ENCODE measurements at places on chromosomes 6 and 20. TPM values are rescaled to one million over a fixed set of nuclear protein-coding genes. Genes with fewer than 3 reads are reported as not detected.

The SDCBP2 gene
- 8.6 TPM for polyA plus RNA-seq

DNA sequence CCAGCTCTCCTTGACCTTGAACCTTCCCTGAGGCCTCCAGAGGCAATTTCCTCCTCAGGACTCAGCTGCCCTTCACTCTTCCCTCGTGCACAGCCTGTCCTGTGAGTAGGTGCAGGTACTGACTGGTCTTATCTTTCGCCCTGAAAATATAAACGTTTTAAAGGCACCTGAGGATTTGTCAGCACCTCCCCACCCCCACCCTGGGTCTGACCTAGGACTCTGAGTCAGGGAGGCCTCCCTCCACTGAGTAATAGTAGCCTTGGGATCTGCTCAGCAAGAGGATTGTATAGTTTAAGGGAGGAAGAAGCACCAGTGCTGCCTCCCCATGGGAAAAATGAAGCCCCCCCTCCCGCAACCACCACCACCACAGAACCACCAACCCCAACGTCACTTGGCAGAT is 54.6 kb downstream of the PPARD start:
- no peaks in the 10 kb centered on the region for H3K36me3 ChIP-seq
- peaks cover 15% of the 10 kb centered on the region for H3K4me1 ChIP-seq
- DNase-seq = no peak
- no peak overlapping the region for H3K27ac ChIP-seq
- H3K4me3 ChIP-seq = no peak overlapping the region
- no peaks in the 10 kb centered on the region for H3K27me3 ChIP-seq

DNA sequence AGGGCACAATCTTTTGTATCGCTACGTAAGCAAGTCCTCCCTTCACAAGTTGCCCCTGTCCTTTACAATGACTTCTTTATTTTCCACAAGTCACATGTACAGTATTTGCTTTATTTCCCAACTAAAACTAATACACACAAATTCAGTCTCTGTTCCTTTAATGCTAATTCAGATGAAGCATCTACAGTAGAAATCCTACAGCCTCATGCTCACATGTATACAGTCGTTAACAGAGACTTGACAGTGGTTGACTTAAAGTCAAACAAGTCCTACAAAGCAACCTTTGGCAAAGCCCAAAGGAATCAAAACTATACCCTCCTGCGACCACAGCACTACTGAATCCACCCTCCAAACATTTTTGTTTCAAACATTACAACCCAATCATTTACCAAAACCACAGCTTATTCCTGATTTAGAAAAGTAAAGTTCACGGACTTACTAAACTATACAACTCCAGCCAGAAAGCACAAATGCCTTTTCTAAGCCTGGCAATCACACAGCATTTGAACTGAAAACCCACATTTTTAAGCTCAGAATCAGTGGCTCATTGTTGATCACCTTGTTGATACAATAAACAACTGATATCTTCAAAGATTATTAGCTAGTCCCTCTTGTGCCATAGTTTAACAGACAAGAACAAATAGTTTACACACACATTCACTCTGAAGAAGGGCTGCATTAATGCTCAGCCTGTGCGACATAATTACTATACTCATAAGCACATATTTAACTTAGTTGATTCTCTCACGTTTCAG is 70.9 kb upstream of the NHSL1 start:
- no peaks in the 10 kb centered on the region for H3K27me3 ChIP-seq
- no peak overlapping the region for H3K27ac ChIP-seq
- no peak overlapping the region for H3K4me3 ChIP-seq
- H3K36me3 ChIP-seq = no peaks in the 10 kb centered on the region

DNA sequence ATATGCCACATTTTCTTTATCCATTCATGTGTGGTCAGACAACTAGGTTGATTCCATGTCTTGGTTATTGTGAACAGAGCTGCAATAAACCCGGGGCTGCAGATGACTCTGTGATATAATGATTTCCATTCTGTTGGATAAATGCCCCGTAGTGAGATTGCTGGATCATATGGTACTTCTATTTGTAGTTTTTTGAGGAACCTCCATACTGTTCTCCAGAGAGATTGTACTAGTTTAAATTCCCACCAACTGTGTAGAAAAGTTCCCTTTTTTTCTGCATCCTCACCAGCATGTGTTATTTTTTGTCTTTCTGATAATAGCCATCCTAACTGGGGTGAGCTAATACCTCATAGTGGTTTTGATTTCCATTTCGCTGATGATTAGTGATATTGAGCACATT is 62.2 kb upstream of the MAP3K4 start:
- no peaks in the 10 kb centered on the region for H3K4me1 ChIP-seq
- H3K4me3 ChIP-seq = no peak overlapping the region
- peaks cover 6% of the 10 kb centered on the region for H3K27me3 ChIP-seq
- no peak for DNase-seq
- no peak overlapping the region for H3K27ac ChIP-seq
- no peaks in the 10 kb centered on the region for H3K36me3 ChIP-seq

DNA sequence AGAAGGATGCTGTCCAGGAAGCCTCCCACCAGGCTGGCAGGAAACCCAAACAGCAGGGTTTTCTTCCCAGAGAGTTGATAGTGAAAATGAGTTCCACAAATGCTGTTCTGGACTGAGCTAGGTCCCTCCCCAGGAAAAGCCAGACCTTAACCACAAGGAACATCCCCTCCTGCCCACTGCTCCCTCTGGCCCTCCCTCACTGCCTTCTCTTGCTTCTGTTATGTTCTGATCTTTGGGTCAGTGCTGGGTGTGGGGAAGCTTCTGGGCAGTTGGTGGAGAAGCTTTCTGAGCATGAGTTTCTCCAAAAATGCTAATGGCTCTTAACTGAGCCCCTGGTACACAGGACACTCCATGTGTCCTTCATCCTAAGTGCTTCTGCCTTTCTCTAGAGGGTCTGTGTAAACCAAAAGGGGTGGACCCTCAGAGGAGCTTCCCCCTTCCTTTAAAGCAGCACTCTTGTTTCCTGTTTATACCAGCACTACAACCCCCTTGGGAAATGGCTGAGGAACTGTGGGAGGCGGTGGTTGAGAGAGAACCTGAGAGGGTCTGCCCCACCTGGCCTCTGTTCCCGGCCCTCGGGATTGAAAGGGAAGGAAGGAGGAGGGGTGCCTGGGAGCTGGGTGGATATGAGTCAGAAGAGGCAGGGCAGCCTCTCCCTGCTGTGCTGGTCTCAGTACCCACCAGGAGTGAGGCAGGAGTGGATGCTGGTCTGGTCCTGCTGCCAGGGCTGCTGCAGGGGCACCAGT is 42.0 kb downstream of the CDS2 start:
- no peak overlapping the region for H3K4me3 ChIP-seq
- peaks cover 31% of the 10 kb centered on the region for H3K4me1 ChIP-seq
- DNase-seq = peak; percentile 60
- peak overlapping the region; percentile 33 for H3K27ac ChIP-seq
- no peaks in the 10 kb centered on the region for H3K27me3 ChIP-seq

DNA sequence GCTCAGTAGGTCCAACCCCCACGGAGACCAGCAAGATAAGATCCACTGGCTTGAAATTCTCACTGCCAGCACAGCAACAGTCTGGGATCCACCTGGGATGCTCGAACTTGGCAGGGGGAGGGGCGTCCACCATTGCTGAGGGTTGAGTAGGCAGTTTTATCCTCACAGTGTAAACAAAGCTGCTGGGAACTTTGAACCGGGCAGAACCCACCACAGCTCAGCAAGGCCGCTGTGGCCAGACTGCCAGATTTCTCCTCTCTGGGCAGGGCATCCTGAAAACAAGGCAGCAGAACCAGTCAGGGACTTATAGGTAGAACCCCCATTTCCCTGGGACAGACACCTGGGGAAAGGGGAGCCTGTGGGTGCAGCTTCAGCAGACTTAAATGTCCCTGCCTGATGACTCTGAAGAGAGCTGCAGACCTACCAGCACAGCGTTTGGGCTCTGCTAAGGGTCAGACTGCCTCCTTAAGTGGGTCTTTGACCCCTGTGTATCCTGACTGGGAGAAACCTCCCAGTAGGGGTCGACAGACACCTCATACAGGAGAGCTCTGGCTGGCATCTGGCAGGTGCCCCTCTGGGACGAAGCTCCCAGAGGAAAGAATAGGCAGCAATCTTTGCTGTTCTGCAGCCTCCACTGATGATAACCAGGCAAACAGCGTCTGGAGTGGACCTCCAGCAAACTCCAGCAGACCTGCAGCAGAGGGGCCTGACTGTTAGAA is 782.4 kb upstream of the EYS start:
- H3K4me3 ChIP-seq = no peak overlapping the region
- DNase-seq = no peak
- no peaks in the 10 kb centered on the region for H3K36me3 ChIP-seq
- no peaks in the 10 kb centered on the region for H3K4me1 ChIP-seq
- H3K27me3 ChIP-seq = no peaks in the 10 kb centered on the region

- DNase-seq = no peak
- no peaks in the 10 kb centered on the region for H3K27me3 ChIP-seq
- no peak overlapping the region for H3K27ac ChIP-seq
- H3K4me1 ChIP-seq = no peaks in the 10 kb centered on the region
- H3K4me3 ChIP-seq = no peak overlapping the region
These were observed 167.9 kb upstream of the STMND1 start for GRCh38 chr6:16933961-16934360.

Data from thymus (tissue), 14 donors.